Neuronal stem cell (in vitro differentiated cells): ENCODE measurements at places on chromosomes 12 and 14.

DNA sequence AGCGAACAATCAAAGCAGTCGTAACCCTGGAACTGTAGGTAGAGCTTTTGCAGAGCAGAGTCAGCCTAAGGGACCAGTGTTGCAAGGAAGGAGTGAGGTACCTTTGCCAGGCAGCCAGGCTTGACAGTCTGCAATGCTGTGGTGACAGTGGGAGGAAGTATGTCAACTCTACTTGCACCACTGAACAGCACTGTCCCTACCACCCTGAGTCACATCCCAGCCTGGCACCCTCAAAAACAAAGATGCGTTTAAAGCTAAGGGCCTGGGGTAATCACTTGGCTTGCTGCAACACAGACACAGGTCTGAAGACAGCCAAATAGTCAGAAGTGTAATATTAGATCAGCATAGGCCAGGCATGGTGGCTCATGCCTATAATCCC is 141.9 kb downstream of the DPF3 start:
- no peak overlapping the region for H3K4me3 ChIP-seq
- no peaks in the 10 kb centered on the region for H3K4me1 ChIP-seq
- H3K27ac ChIP-seq = no peak overlapping the region
- no peaks in the 10 kb centered on the region for H3K27me3 ChIP-seq
- DNase-seq = no peak

DNA sequence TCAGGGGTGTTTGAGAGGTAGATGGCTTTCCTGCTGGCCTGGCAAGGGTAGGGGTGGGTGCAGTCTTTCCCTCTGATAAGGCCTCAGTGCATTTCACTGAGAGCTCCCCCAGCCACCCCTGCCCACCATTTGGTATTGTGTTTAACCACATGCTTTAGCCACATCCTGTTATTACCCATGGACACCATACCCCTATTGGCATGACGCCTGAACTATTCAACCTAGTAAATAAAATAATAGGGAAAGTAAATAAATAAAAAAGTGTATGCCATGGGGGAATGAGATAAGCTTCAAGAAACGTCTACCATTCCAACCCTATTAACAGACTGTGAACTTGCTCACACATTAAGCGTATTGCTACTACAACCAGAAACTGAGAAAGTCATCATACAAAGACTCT is 7.6 kb upstream of the LGR5 start:
- no peak overlapping the region for H3K4me3 ChIP-seq
- H3K27ac ChIP-seq = no peak overlapping the region
- no peaks in the 10 kb centered on the region for H3K36me3 ChIP-seq
- no peaks in the 10 kb centered on the region for H3K4me1 ChIP-seq

DNA sequence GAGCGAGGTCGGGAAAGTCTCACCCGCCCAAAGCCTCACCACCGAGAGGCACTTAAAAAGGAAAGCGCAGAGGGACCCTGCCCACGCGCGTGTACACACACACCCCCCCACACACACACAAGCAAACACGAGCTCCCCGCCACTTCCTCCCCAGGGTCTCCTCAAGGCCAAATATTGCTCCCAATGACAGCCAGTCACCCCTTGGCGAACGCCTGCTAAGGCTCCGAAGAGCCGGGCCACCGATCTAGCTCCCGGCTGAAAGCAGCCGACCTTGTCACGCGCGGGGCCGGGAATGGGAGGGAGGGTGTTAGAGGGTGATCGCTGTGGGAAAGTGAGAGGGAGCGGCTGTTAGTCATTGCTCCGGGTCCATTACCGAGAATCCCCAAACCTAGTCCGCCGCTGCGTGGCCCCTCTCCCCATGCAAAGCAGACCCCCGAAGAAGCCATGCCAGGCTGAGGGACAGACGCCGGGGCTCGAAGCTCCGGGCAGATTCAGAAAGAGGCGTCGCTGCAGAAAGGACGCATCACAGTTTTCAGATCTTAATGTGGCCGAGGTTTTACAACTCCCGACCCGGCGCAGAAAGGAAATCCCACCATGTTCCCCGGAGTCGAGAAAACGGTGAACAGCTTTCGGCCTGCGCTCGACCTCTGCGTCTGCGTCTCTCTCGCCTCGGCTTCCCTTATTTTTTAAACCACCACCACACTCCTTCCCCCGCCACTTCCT is 2.6 kb downstream of the BMP4 start:
- peaks cover 6% of the 10 kb centered on the region for H3K4me1 ChIP-seq
- H3K4me3 ChIP-seq = peak overlapping the region; percentile 37
- H3K27ac ChIP-seq = no peak overlapping the region
- no peak for DNase-seq
- H3K36me3 ChIP-seq = peaks cover 2% of the 10 kb centered on the region

DNA sequence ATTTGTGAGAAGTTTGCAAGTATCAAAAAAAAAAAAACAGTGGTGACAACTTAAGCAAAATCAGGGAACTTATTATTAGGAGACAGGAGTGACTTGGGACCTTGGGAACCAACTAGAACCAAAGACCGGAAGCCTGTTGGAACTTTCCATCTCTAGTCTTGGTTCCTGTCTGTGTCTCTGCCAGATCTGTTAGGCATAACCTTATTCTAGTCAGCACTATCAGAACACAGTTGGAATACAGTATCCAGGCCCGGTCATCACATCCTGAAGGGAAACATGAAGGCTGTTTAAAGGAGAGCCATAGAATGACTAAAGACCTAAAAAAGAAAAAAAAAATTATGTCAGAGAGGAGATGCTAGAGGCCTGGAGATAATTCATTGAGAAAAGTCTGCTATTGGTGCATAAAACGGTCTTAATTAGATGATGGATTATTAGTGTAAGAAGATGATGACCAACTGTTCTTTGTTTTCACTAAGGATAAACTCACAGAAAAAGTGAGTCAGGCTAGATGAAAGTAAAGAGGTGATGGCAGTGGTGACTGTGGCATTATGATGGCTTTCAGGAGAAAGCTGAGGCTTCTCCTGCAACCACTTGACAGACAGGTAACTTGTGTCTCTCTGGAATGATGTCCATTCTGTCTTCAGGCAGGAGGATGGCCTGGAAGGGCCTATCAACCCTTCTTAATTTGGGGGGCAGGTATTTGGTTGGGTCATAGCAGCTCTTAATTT is 28.2 kb downstream of the DACT1 start:
- H3K4me1 ChIP-seq = peaks cover 5% of the 10 kb centered on the region
- DNase-seq = no peak
- no peak overlapping the region for H3K4me3 ChIP-seq
- H3K27me3 ChIP-seq = no peaks in the 10 kb centered on the region
- H3K27ac ChIP-seq = no peak overlapping the region

- no peak overlapping the region for H3K27ac ChIP-seq
- no peaks in the 10 kb centered on the region for H3K27me3 ChIP-seq
- H3K4me3 ChIP-seq = no peak overlapping the region
- peaks cover 3% of the 10 kb centered on the region for H3K4me1 ChIP-seq
Measured at GRCh38 chr14:92528486-92529100, 15.0 kb downstream of the RIN3 start.

DNA sequence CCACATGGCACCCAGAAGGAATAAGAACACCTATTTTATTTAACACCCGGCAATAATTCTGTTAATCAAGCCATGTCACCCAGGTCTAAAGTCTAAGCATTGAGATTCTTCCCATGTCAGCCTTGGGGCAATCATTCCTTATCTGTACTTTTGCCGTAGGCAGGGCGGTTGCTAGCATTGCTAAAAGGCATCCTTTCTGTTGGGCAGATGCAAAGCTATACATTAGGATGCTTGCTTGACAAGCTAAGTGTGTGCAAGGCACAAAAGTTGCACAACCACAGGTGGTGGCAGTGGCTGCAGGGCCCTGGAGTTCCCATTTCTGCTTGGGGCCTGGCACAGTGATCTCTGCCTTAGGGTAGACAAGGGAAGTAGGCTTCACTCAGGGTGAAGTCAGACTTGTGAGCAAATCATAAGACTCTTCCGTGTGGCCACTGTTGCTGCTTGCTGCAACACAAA is 12.5 kb upstream of the GALNT6 start:
- no peak overlapping the region for H3K4me3 ChIP-seq
- no peaks in the 10 kb centered on the region for H3K36me3 ChIP-seq
- H3K4me1 ChIP-seq = no peaks in the 10 kb centered on the region
- DNase-seq = no peak

DNA sequence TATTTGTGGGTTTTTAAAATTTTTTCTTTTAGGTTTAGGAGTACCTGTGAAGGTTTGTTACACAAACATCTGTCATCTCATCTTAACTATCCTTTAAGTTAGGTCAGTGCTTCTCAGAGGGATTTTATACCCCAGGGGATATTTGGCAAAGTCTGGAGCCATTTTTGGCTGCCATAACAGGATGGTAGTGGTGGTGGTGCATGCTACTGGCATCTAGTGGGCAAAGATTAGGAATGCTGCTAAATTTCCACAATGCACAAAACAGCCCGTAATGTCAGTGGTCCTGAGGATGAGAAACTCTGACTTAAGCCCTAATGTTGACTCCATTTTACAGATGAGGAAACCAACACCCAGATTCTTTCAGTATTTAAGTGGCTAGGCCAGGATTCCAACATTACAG is 85.2 kb upstream of the MYF6 start:
- H3K36me3 ChIP-seq = no peaks in the 10 kb centered on the region
- no peak for DNase-seq
- H3K27me3 ChIP-seq = no peaks in the 10 kb centered on the region
- H3K27ac ChIP-seq = no peak overlapping the region
- H3K4me1 ChIP-seq = no peaks in the 10 kb centered on the region
- H3K4me3 ChIP-seq = no peak overlapping the region

- no peaks in the 10 kb centered on the region for H3K36me3 ChIP-seq
- no peak within 1 kb of the TSS for H3K4me3 ChIP-seq
- no peak within 1 kb of the TSS for H3K27ac ChIP-seq
- DNase-seq = peak; percentile 51
- peaks cover 64% of the 10 kb centered on the region for H3K27me3 ChIP-seq
Measured at GRCh38 chr14:23376482-23377197, at the start of gene CMTM5. TSS of gene CMTM5 (plus strand) at chr14:23377046. CDS start at chr14:23377252, 206 bp downstream.

- no peak overlapping the region for H3K27ac ChIP-seq
- no peaks in the 10 kb centered on the region for H3K27me3 ChIP-seq
- no peak for DNase-seq
- peaks cover 84% of the 10 kb centered on the region for H3K36me3 ChIP-seq
- H3K4me1 ChIP-seq = no peaks in the 10 kb centered on the region
Measured at GRCh38 chr14:54784657-54785056, 118.0 kb downstream of the GCH1 start.

- DNase-seq = peak; percentile 48
- no peaks in the 10 kb centered on the region for H3K27me3 ChIP-seq
- H3K36me3 ChIP-seq = no peaks in the 10 kb centered on the region
- no peak overlapping the region for H3K27ac ChIP-seq
- H3K4me3 ChIP-seq = no peak overlapping the region
- H3K4me1 ChIP-seq = no peaks in the 10 kb centered on the region
Measured at GRCh38 chr12:92784797-92785562, 82.2 kb downstream of the PLEKHG7 start.

DNA sequence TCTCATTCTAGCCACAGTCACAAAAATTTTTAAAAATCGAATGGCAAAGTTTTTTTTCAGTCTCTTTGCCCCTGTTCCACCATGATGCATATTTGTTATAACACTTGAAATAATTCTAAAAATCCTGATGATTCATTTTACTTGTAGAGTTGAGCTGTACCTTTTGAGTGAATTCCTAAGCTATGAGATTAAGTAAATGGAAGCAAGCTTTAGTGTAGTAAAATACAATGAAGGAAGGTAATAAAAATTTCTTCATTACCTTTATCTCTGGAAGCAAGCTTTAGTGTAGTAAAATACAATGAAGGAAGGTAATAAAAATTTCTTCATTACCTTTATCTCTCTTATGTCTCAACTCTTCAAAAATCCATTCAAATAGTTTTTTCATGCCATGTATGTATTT is 46.1 kb downstream of the TMTC3 start:
- H3K27ac ChIP-seq = no peak overlapping the region
- no peak overlapping the region for H3K4me3 ChIP-seq
- DNase-seq = no peak
- no peaks in the 10 kb centered on the region for H3K27me3 ChIP-seq
- H3K36me3 ChIP-seq = peaks cover 45% of the 10 kb centered on the region

- no peaks in the 10 kb centered on the region for H3K27me3 ChIP-seq
- peaks cover 11% of the 10 kb centered on the region for H3K4me1 ChIP-seq
- H3K4me3 ChIP-seq = no peak overlapping the region
Measured at GRCh38 chr12:93333828-93334227, 43.9 kb upstream of the NUDT4 start.

DNA sequence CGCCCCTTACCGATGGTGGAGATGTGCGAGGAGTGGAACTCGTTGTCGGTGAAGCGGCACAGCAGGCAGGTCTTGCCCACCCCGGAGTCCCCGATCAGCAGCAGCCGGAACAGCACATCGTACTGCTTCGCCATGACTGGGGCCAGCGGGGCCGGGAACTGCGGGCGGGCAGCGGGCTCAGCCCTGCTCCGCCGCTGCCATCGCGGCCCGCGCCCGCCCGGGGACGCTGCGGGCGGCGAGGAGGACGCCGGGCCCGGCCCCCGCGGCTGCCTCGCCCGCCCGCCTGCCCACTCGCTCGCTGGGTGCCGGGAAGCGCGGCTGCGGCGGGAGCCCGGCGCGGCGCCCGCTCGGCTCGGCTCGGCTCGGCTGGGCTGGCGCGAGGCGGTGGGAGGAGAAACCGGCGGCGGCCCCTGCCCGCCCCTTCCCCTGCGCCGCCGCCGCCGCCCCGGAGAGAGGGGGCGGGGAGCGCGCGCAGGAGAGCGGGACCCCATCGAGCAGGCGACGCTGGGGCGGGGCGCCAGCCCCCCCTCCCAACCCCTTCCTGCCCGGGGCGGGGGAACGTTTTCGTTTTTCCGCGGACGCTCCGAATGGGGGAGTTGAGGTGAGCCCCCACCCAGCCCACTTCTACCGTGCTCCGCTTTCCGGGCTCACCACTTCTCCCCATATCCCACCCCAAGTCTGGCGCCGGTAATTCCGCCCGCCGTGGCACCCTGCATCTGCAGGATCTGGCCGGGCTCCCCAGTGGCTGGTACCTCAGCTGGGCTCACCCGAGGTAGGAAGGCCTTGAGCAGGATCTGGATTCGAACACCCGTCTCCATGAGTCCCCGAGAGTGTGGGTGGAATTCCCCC is at the start of gene RAB15:
TSS of gene RAB15 (minus strand) at position 394 of the 849 bp plus-strand sequence. CDS start at position 134, 260 bp downstream.
- H3K4me1 ChIP-seq = peaks cover 4% of the 10 kb centered on the region
- no peaks in the 10 kb centered on the region for H3K27me3 ChIP-seq
- H3K27ac ChIP-seq = no peak within 1 kb of the TSS

DNA sequence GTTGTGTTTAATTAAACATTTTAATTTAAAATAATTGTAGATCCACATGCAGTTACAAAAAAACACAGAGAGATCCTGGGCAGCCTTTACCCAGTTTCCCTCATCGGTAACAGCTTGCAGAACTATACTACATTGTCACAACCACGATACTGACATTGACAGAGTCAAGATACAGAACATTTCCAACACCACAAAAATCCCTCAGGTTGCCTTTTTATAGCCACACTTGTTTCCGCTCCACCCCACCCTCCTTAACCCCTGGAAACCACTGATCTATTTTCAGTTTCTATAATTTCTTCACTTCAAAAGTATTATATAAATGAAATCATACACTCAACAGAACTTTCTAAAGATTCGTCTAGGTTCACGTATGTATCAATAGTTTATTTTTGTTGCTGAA is 458.8 kb upstream of the SOX5 start:
- DNase-seq = no peak
- no peak overlapping the region for H3K27ac ChIP-seq
- no peaks in the 10 kb centered on the region for H3K27me3 ChIP-seq
- peaks cover 5% of the 10 kb centered on the region for H3K4me1 ChIP-seq
